ENCODE measurements at places on chromosomes 2 and 18. TPM values are rescaled to one million over a fixed set of nuclear protein-coding genes. Genes with fewer than 3 reads are reported as not detected.

- no peak for DNase-seq
Observed at GRCh38 chr2:28580078-28580477, 84.2 kb downstream of the PLB1 start.

GRCh38 chr2:10982931-10983701 lies 71.4 kb downstream of the KCNF1 start:
- DNase-seq, result peak; percentile 79

DNA sequence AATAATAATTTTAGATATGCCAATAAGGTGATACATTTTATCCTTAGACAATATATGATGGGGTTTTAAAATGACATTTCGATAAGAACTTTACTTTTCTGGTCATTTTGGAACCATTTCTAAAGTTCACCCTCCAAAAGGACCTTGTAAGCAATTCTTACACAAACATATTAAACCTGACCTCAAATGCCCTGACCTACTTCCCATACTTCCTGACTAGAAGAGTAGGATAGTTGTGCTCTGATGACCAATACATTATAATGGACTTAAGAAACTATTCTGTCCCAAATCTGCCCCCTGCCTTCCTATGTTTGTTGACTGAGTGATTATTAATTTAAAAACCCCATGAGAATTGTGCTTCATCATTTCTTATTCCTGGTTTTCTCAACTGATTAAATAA lies 24.6 kb downstream of the GCA start:
- no peak for DNase-seq

- DNase-seq, result no peak
Observed at GRCh38 chr18:79770501-79770815, 27.3 kb upstream of the KCNG2 start.

GRCh38 chr2:198309673-198310280 lies 505.4 kb downstream of the PLCL1 start:
- no peak for DNase-seq

- peak; percentile 76 for DNase-seq
Observed at GRCh38 chr18:63936156-63936931, 12.8 kb upstream of the HMSD start.

- peak; percentile 70 for DNase-seq
Observed at GRCh38 chr18:2903006-2903405, 56.2 kb downstream of the EMILIN2 start.

DNA sequence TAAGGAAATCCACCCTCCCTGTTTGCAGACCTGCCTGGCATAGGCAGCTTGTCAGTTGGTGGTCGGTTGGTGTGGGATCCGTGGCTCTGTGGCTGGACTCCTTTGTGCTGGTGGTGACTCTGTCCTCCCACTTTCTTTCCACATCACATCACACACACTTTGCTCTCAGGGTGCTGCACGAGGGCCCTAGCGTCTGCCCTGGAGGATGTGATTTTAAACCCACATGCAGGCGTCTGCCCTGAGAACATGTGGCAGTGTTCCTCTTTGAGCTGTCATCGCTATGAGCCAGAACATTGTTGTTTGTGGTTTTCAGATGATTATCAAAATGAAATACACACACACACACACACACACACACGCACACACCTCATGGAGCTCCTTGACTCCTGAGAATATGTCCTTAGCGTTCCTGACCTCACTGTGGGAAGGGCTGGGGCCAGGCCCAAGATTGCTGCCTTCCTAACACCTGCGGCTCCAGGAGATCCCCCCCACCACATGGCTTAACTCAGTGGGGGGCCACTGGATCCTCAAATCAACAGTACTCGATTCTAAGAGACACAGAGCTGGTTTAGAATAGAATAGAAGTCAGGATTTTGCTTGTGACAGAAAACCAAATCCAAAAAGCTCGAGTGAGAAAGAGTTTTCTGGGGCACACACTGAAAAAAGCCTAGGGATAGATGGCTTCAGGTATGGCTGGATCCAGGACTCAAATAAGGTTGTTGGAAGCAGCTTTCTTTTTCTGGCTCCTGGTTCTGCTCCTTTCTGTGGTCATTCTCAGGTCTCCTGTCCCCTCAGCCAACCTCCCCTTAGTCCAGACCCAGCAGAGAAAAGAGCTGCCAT lies 54.8 kb downstream of the RTP5 start:
- DNase-seq, result no peak

- DNase-seq, result no peak
Observed at GRCh38 chr2:226130192-226130591, 669.4 kb downstream of the IRS1 start.

Gene SPHKAP
- 14.6 TPM for polyA plus RNA-seq

Gene HOXD3
- 0.15 TPM for polyA plus RNA-seq

Gene CRACDL
- 3.1 TPM for polyA plus RNA-seq

Gene RAX
- not detected for polyA plus RNA-seq

Gene MGAT4A
- polyA plus RNA-seq, result 4.6 TPM
